ENCODE measurements at places on chromosomes 12 and 14. TPM values are rescaled to one million over a fixed set of nuclear protein-coding genes. Genes with fewer than 3 reads are reported as not detected.

The KRT86 gene
- 0.56 TPM for polyA plus RNA-seq

The TAS2R42 gene
- not detected for polyA plus RNA-seq

The CCNK gene
- polyA plus RNA-seq, result 9.0 TPM

The CISTR gene
- not detected for polyA plus RNA-seq

The FLVCR2 gene
- 0.08 TPM for polyA plus RNA-seq

The OR6C2 gene
- polyA plus RNA-seq, result not detected
